Activated naive CD4-positive, alpha-beta T cell (primary cell): ENCODE measurements at places on chromosomes 5 and 9.

DNA sequence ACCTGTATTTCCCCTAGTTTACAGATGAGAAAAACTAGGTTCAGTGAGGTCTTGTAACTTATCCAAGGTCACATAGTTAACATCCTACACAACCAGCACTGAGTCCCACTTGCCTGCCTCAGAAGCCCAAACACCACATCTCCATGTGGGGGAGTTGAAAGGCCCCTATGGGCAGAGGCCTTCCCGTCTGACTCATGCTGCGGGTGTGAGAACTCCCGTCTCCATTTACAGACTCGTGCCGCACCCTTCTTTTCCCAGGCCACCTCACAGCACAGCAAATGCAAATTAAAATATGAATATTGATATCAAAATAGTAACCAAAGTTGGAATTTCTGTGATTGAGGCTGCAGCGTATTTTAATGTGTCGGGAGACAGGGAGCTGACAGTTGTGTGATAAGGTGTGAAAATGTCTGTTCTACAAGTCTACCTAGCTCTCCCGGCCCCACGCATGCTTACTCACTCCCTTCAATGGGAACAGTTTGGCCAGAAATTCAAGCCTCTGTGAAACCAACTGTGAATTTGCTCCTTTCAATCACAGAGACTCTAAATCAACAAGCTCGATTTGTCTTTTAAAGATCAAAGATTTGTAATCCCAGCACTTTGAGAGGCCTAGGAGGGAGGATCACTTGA lies 90.1 kb downstream of the CRB2 start:
- no peak for DNase-seq

GRCh38 chr5:133421394-133421793 lies 190.9 kb downstream of the FSTL4 start:
- no peak for DNase-seq

- no peak for DNase-seq
Observed at GRCh38 chr5:180590543-180591310, 572 bp downstream of the SCGB3A1 start.

- no peak for DNase-seq
Observed at GRCh38 chr5:126931963-126932660, 98.2 kb downstream of the MARCHF3 start.

GRCh38 chr5:157236423-157236822 lies 29.5 kb upstream of the CYFIP2 start:
- DNase-seq: no peak

DNA sequence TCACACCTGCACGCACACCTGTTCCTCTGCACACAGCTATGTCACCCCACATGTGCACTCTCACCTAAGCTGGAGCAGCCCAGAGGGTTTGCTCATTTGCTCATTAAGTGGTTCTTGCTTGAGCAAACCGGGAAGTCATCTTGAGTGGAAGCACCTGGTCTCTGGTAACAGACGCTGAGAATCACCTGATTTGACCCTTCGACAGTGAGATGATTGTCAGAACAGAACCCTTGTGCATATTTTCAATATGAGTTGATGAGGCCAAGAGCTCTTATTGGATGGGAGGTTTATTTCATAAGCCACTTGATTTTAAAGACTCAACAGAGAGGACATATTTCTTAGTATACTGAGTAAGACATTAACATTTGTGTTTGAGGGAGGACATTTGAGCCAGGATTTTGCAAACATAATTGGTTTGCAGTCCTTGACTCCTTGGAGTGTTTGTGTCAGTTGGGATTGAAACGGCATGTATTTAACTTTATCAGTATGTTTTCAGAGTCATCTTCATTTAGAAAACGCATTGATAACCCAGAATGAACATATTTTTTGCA lies 22.1 kb upstream of the LPCAT1 start:
- no peak for DNase-seq

DNA sequence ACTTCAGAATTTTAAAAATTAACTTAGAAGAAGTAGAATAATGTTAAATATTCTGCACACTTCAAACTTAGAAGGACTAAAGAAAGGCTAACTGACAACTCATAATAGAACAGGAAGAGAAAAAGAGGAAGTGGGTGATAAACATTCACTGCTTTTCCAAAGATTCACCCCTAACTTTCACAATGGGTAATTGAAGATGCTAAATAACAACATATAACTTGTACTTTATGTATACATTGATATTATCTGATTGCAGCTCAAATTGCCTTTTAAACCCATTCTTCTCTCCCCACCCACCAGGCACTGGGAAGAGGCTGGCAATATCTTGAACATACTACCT lies 376.6 kb downstream of the EFNA5 start:
- no peak for DNase-seq

GRCh38 chr9:123116036-123116435 lies 82.6 kb downstream of the GPR21 start:
- DNase-seq: no peak

GRCh38 chr5:75886706-75887105 lies 169.5 kb upstream of the POC5 start:
- DNase-seq: no peak

GRCh38 chr5:143208781-143209510 lies 194.5 kb downstream of the NR3C1 start:
- DNase-seq: no peak
